NCI-H2227 treated with DMSO at 0.1 percent for 48 hours (cell line): ENCODE measurements at places on chromosomes 2 and 18.
A peak's percentile ranks its signal among the peaks of the same experiment; 100 is the strongest.

DNA sequence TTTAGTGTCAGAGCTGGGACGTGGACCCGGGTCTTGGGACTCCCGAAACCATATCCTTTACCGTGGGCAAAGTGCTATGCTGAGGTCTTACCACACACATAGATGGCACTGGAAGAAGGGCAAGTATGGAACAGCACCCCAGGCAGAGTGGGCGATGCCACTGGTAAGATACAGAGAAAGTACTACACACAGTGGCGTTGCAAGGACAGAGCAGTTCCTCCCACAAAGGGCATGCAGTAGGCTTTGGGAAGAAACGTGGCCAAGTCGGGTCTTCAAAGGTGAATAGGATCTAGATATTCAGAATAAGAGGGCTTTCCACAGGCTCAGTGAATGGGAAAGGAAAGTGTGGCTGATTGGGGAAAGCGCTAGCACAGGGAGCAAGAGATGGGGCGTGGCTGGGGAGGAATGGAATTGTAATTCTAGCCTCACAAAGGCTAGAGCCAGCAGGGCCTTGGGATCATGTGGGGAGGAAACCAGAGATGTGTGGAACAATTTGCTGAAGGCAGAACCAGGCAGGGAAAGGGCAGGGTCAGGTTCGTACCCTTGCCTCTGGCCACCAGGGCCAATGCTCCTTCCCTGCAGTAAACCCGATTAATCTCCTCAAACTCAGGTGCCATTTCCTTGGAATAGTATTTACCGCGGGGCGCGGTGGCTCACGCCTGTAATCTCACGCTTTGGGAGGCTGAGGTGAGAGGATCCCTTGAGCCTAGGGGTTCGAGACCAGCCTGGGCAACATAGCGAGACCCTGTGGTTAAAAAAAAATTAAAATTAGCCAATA, 36.0 kb downstream of the PCBP1 start:
- DNase-seq = peak; percentile 51

DNA sequence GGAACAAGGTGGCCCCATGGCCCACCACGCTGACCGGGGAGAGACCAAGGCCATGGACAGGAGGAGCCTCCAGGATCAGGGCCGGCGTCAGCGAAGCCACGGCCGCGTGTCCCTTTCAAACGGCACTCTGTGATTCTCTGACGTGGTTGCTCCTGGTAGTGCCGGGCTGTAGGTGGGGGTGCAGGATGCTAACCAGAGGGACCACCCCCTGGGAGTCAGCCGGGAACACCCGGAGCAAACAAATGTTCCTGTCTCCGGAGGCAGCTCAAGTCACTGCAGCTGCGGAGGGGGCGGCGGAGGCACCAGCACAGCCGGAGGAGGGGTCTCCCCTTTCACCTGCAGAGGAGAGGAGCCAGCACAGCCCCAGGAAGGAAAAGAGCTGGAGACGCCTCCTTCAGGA, 750.6 kb upstream of the SALL3 start:
- DNase-seq = no peak

DNA sequence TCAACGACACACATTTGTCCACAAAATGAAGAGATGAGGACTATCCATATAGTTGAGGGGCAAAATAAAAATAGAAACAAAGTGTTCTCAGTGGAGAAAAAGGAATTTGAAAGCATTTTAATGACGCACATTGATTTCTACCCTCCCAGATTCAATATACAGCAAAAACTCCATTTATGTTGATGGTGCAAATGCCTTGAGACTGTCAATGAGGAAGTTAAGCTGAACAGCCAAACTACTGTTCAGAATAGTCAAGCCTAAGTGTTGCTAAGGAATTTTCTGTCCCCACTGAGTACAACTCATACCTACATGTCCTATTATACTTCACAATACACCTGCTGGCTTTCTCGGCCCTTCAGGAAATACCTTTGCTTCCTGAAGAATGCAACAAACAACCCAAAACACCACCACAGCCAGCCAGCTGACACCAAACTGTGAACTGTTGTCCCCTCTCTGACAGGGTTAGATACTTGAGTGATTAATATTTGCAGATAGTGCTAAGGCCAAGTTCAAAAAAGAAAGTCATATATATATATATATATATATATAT, 27.8 kb upstream of the DARS1 start:
- no peak for DNase-seq

DNA sequence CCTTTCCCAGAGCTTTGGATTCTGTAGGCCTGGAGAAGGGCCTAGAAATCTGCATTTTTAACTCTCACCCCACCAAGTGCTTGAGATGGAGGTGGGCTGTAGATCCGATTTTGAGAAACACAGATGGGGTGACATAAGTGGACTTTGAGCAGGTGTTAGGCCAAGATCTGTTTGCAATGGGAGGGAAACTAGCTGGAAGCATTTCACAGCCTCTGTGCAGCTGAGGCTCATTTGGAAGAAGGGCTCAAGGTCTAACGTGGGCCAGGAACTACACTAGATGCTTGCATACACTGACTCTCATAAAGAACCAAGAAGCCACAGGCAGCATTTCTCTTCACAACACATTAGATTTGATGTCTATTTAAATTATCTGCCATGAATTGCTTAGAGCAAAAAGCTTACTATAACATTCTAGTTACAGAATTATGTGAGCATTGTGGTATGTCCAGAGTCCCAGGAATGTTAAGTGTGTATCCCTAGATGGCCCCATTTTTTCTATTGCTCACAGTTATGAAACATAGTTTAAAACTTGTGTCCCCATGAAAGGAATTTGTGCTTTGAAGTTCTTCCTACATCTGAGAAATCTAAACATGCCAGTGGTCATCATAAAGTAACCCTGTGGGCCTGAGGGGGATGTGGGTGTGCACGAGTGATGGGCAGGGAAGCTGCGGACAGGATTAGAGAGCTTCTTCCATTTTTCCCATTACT, 77.2 kb downstream of the CD28 start:
- DNase-seq = no peak

GRCh38 chr2:8684878-8685696, 3.2 kb downstream of the ID2 start:
- DNase-seq = peak; percentile 17

DNA sequence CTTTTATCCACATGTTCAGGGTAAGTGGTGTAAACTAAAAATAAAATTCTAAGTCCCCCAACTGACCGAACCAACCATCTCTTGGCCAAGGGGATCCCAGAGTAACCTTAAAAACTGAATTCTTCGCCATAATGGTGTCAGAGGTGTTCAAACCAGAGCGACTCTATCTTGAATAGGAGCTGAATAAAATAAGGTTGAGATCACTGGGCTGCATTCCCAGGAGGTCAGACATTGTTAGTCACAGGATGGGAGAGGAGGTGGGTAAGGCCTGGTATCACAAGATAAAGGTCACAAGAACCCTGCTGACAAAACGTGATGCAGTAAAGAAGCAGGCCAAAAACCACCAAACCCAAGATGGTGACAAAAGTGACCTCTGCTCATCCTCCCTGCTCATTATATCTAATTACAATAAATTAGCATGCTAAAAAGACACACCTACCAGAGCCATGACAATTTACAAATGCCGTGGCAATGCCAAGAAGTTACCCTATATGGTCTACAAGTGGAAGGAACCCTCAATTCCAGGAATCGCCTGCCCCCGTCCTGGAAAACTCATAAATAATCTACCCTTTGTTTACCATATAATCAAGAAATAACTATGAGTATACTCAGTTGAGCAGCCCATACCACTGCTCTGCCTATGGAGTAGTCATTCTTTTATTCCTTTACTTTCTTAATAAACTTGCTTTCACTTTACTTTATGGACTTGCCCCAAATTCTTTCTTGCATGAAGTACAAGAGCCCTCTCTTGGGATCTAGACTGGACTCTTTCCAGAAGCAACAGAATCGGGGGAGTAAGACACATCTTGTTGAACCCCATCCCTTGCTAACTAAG, 302.4 kb downstream of the STK39 start:
- no peak for DNase-seq

GRCh38 chr2:136029149-136029548, 43.7 kb upstream of the DARS1 start:
- no peak for DNase-seq

GRCh38 chr2:164554487-164554886, 66.8 kb downstream of the GRB14 start:
- no peak for DNase-seq
